SK-N-MC (cell line): ENCODE measurements at places on chromosomes 3 and 15.

DNA sequence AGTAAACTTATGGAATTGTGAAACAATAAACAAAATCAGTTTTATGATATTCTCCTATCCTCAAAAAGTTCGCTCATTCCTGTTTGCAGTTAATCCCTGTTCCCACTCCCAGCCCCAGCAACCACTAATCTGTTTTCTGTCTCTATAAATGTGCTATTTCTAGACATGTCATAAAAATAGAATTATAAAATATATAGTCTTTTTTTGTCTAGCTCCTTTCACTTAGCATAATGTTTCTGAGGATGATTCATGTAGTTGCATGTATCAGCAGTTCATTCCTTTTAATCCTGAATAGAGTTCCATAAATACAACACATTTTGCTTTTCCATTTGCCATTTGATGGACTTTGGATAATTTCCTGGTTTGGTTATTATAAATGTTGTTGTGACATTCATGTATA, 140.0 kb downstream of the KCNAB1 start:
- no peak for DNase-seq

GRCh38 chr3:186342197-186342596, 19.8 kb downstream of the DGKG start:
- no peak for DNase-seq

DNA sequence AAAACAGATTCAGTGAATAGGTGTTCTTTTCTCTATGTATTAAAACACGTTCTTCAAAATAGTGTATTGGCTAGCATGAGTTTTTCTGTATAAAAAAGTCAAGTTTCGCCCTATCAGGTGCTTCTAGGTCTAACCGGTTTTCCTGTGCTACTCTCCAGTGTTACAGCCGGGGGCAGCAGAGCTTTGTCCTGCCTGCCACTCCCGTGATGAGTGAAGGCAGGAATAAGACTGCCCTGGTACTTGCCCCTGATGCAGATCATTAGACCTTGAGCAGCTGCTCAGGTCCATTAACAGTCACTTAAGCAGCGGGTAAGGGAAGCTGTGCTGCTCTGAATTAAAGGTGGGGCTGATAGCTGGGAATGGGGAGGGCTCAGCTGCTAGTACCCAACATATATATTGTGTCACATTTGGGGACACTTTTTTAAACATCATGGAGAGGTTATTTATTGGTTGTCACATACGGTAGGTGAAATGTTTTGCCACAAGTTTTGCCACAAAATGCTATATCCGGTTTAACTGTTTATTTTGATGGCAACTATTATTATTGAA, 1.3 kb upstream of the UNC13C start:
- no peak for DNase-seq

DNA sequence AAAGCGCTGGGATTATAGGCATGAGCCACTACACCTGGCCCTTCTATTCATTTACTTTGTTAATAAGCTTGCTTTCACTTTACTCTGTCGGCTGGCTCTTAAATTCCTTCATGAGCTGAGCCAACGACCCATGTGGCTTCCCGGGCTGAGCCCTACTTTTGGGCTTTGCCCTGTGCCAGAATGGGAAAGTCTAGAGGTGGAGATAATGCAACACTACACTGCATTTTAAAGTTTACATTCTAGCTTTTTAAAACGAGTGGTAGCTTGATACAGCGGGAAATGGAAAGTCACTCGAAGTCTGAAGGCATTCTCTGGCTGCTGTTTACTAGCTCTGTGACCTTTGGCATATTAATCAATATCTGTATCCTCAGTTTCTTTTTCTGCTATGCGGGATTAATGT, 49.0 kb upstream of the ZNF280D start:
- DNase-seq = no peak

GRCh38 chr3:71189480-71189879, 394.0 kb downstream of the FOXP1 start:
- no peak for DNase-seq

DNA sequence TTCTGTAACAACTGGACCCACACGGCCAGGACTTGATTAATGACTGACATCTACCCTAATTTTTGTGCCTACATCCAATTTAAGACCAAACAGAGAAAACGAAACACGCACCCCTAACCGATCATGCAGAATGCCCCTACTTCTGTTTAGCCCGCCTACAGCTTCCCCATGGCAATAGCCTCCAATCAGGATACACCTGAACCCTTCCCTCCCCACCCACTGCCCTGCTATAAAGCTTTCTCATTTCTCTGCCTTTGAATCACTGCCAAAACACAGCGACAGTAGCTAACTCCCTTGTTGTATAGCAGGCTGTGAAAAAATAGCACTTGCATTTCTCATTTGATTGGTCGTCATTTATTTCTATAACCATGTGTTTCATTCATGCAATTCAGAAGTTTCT, 45.2 kb upstream of the DPPA4 start:
- DNase-seq = no peak

DNA sequence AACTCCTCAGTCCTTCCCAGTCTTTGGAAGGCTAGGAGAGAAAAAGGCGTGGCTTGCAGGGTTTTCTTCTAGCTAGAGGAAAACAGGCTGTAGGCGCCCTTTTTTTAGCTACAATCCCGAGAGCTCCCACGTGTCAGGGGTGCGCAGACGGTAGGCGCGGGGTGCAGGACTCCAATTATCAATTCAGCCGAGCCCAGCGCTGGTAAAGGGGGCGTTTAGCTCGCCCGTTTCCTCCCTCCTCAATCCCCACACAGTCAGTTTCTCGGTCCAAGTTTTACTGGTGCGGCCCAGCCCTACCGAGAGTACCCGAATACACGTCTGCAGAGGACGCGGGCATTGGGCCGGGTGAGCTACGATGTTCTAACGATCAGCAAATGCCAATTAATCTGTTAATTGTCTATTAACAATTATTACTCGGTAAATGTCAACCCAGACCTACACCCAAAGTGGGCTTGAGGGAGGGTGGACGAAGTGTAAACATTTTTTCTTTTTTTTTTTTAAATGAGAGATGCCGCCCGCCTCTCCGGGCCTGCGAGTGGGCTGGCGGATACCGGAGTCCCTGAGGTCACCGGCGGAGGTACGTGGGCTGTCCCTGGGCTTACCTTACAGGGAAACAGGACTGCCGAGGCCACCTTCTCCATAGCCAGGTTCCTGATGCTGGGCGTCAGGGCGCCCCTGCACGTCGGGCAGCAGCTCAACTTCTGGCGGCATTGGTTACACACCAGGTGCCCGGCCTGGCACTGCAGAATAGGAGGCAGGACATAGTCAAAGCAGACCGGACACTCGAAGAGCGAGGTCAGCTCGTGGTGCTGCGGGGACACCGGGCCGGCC, 923 bp downstream of the SIAH2 start:
- DNase-seq = no peak

- no peak for DNase-seq
Measured at GRCh38 chr3:185439745-185440466, 58.9 kb downstream of the TMEM41A start.

DNA sequence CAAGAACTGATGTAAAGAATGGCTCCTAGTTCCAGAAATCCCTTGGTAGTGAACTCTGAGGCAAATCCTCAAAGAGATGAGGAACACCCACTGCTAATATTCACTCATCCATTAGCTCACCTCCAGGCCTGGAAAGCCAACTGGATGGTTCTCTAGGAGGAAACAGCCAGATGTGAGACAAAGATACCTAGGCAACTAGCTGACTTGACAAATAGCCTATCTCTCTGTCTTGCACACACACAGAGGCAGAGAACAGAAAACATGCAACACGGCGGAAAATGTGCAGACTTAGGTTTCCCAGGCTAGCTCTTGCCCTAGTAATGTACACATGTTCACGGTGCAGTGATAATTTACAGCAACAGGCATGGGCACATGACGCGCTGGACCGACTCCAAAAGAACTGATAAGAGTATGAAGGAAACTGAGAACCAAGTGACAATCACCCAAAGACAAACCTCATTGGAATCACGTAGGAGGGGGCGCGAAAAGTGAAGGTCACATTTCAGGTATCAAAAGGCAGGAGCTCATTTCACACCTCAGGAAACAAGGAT, 318.1 kb downstream of the FOXP1 start:
- no peak for DNase-seq

DNA sequence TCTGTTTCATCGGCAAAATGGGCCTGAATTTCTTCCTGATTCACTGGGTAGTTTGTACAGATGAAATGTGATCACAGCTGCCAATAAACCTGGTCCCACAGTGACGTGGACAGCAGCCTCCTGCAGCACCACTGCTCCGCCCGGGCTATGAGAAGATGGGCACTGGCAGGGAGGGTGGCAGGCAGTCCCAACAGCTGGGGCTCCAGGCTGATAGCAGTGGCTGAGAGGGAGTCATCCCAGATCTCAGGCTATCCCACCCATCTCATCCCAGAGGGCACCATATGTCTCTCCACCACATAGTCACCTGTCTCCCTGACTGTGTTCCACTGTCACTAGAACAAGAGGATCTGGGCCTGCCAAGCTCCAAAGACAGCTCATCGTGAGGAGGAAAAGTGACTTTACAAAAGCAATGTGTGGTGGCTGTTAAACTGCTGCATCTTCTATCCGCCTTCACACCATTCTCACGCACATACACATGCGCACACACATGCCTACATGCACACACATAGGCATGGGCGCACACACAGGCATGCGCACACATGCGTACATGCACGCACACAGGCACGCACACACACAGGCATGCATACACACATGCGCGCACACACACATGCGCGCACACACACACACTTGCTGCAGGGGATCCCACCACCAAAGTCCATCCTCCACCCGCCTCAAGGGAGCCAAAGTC, 46.2 kb downstream of the RGMA start:
- DNase-seq = no peak

DNA sequence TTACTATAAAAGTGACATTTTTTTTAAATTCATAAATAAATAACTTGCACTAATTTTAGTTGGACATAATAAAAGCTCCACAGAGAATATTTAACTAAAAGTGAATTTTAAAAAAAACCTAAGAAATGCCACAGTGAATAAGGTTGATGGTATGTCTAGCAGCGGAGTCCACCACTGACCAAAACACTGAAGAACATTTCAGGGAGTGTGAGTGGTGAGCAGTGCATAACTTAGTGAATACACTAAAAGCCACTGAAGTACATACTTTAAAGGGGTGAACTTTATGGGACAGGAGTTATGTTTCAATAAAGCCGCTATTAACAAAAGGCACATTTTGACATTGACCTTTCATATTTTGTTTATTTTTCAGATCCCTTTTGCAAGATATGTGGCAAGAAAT, 32.3 kb downstream of the SRP14 start:
- DNase-seq = no peak

DNA sequence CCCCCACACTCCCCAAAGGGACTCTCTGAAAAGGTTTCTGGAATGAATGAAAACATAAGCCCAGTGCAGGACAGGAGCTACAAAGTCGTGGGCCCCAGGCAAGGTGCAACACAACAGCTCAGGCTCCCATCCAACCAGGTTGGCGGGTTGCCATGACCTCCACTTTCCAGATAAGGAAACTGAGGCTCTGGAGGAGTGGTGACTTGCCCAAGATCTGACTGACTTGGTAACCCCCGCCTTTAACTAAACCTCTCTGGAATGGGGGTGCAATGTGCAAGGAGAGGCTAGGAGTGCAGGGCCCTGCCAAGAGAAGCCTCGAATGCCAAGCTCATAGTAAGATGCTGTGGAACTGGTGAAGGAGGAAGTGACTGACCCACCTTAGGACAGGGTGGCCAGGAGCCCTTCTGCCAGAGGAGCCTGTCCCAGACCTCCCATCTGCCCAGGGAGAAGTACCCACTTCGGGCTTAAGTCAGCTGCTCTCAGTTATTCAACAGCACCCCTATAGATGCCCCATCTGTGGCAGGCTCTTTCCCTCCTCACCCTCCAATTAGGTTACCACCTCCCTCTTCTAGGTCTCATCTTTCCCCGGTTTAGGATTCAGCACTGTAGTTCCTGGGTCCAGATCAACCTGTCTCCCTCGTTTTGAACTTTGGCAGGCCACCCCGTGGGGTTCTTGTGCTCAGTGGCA, 553 bp upstream of the TNNC1 start:
- no peak for DNase-seq

DNA sequence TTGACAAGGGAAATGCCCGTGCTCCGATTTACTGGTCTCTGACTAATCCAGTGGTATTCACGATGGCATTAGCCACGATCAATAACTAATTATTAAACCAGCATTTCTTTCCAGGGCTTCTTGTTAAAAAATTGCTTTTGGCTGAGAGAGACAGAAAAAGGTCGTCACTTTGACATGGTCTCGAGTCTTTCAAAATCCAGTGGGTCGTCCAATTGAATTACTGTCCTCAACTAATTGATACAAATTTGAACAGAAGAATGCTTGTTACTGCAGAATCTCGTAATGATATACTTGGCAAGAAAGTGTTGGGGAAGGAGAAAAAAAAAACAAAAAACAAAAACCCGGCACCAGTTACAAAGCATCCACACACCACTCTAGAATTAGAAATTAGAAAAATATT, 318.4 kb downstream of the NR2F2 start:
- no peak for DNase-seq

GRCh38 chr15:68421115-68421551, 10.8 kb downstream of the ITGA11 start:
- peak; percentile 18 for DNase-seq

GRCh38 chr3:60033901-60034453, 984.2 kb upstream of the CFAP20DC start:
- no peak for DNase-seq

DNA sequence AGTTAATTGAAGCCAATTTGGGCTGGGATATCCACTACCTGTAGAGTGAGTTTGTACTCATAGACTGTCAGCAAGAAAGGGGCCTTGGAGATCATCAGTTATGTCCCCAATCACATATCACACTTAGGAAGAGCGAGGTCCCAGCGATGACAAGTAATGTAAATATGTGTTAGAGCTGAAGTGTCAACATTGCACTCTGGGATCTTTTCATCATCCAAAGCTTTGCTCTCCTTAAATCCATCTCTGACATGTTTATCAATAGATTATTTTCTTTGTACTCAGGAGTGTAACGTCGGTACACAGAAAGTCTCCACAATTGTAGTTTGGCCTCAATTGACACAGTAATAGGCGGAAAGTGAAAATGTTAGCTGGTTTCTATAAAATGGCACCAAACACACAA, 113.7 kb upstream of the TPRG1 start:
- DNase-seq = no peak

DNA sequence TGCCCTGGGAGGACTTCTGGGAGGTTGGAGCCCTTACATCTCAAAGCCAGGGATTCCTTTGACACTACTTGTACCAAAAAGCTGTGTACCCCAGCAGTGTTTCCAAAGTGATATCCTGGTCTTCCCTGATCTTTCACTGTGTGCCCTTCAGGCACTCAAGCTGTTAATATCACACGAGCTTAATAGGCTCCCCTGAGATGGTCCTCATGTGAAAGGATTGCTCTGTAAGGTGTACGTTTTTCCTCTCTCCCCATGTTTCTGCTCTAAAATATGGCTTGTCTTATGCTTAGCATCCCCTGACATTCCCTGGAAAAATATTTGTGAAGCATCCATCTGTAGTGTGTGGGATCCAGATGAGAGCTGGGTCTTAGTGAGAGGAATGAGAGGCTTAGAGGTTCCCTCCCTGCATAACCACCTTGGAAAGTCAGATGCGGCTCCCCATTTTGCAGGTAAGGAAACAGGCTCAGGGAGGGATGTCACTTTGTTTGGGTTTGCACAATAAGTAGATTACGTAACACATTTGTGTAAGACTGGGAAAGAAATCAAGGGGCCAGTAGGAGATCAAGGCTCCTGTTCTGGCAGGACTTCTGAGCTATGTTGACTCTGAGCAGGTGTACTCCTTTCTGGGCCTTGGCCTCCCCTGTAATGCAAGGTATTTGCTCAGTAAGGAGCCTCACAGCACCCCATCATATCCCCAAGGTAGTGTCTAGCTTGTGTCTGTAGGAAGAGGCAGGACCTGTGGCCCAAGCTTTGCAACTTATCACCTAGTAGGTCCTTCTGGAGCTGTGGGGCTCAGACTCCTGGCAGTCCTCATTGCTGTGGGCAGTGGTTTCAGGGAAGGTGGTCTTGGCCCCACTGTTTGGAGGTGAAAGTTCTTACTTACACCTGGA, 667 bp upstream of the ACOX2 start:
- DNase-seq = no peak
